Esophagus muscularis mucosa (tissue), 4 donors: ENCODE measurements at places on chromosomes 16 and 17. TPM values are rescaled to one million over a fixed set of nuclear protein-coding genes. Genes with fewer than 3 reads are reported as not detected.
A peak's percentile ranks its signal among the peaks of the same experiment; 100 is the strongest.

DNA sequence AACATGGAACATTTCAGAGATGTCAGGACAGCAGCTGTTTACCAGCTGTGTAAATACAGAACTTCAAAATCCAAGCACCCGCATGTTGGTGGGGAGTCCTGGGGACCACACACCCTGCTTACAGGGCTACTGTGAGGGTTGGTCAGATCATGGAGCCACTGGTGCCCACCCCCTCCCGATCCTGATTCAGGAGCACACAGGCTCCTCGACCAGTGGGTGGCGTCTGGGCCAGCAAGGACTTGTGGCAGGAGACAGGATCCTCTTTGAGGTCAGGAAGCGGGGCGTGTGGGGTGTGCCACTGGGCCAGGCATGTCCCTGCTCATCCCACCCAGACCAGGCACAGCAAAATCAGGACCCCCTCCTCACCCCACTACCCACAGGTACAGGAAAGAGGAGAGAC is 83.6 kb downstream of the SDK2 start:
- no peaks in the 10 kb centered on the region for H3K36me3 ChIP-seq
- H3K27me3 ChIP-seq = no peaks in the 10 kb centered on the region
- DNase-seq = no peak
- H3K4me3 ChIP-seq = no peak overlapping the region

DNA sequence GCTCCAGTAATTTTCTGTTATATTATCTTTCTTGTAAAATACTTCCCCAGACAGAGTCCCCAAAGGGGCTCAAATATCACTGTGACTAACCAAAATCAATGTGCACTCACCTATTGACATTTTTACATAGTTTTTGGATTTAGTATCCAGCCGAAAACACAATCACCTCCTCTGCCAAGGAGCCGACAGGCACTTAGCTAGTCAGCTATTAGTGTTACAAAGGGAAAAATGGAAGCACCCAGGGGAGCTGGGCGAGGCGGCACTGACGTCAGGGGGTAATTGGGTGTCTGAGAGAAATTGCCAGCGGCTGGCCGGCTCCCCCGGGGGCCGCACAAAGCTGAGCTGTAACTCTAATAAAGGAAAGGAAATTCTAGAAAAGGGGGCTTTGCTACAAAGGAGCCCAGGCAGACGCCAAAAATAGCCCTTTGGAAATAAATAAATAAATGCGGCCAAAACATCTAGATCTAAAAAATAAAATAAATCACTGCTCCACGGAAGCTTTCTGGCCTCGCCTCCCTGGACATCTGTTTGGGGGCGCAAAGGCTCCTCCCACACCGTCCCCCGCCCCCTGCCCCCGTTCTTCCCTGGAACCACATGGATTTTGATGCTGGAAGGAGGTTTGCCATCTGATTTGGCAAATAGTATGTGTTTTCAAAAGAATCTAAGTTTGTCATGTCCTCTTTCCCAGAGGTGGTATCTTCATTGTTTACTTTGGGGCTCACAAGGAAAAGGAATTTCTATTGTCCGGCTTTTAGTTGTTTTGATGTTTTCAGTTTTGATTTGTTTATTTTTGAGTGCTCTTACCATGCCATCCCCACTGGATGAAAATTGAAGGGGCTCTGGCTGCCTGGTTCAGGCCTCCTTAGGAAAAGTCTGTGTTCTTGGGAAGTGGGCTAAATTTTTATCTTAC is 156.7 kb downstream of the ZNF423 start:
- no peaks in the 10 kb centered on the region for H3K27me3 ChIP-seq
- DNase-seq = no peak
- H3K27ac ChIP-seq = peak overlapping the region; percentile 75
- peak overlapping the region; percentile 22 for H3K4me3 ChIP-seq
- no peaks in the 10 kb centered on the region for H3K36me3 ChIP-seq

Gene PRRT2
- total RNA-seq = 9.5 TPM

Gene CHTF18
- total RNA-seq = 3.3 TPM

Gene TAT
- not detected for total RNA-seq

- H3K36me3 ChIP-seq = no peaks in the 10 kb centered on the region
- no peaks in the 10 kb centered on the region for H3K4me1 ChIP-seq
Observed at GRCh38 chr16:62883509-62883908, 847.3 kb upstream of the CDH8 start.

DNA sequence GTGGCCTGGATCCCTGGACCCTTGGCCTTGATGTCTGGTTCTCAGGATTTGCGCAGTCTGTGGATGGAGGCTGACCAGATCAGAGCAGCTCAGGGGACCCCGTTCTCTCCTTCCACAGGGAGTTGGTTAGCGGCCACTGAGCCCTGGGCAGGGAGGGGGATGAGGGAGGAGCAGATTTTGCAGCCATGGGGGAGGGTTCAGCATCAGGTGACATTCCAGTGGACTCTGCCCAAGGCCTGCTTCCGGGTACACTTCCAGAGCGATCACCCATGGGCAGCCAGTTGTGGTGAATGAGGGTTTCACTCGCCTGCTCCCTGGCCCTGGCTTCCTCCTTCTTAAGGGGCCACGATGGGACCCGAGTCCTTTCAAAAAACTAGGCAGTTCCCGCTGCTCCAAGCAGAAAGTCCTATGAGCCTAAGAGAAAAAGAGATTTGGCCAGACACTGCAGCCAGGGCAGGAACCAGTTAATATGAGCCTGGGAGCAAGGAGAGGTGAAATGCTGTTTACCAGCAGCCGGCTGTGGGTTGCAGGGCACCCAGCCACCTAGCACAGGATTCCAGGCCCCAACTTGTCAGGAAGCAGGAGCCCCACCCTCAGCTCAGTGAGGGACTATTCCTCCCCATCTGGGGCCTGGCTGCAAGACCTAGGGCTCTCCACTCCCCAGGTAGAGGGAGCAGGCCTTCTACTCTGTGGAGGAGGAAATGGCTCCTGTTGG is 4.7 kb upstream of the GPRC5C start:
- DNase-seq = no peak
- H3K27me3 ChIP-seq = peaks cover 21% of the 10 kb centered on the region
- H3K27ac ChIP-seq = no peak overlapping the region
- H3K4me1 ChIP-seq = peaks cover 26% of the 10 kb centered on the region
- no peak overlapping the region for H3K4me3 ChIP-seq

GRCh38 chr16:87834668-87835473 is 34.4 kb downstream of the SLC7A5 start:
- peak overlapping the region; percentile 60 for H3K27ac ChIP-seq
- H3K36me3 ChIP-seq = peaks cover 11% of the 10 kb centered on the region
- peaks cover 7% of the 10 kb centered on the region for H3K4me1 ChIP-seq
- H3K4me3 ChIP-seq = no peak overlapping the region
- no peaks in the 10 kb centered on the region for H3K27me3 ChIP-seq

- H3K27me3 ChIP-seq = no peaks in the 10 kb centered on the region
- peak overlapping the region; percentile 97 for H3K4me3 ChIP-seq
- peak overlapping the region; percentile 85 for H3K27ac ChIP-seq
Observed at GRCh38 chr17:76453431-76453743, 435 bp upstream of the UBE2O start.

- H3K27me3 ChIP-seq = no peaks in the 10 kb centered on the region
- H3K4me1 ChIP-seq = peaks cover 61% of the 10 kb centered on the region
- H3K36me3 ChIP-seq = no peaks in the 10 kb centered on the region
- H3K27ac ChIP-seq = peak overlapping the region; percentile 96
- no peak overlapping the region for H3K4me3 ChIP-seq
Observed at GRCh38 chr16:73051226-73051625, 3.3 kb upstream of the ZFHX3 start.

DNA sequence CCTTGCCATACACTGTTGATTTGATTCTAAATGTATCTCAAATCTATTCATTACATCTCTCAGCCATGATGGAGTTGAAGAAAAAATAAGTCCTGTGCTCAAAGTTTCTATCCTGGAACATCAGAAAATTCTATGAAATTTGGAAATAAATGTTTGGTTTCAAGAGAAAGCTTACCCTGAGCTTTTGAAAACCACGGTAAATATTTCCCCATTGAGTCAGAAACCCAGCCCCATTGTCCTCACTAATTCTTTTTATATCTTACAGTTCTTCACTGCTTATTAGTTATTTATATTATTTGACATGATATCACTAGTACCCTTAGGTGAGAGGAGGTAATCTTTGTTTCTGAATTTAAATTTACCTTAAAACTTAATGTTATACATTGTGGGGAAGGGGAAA is 128.5 kb downstream of the MRTFB start:
- H3K4me3 ChIP-seq = no peak overlapping the region
- DNase-seq = no peak
- H3K27ac ChIP-seq = no peak overlapping the region
- no peaks in the 10 kb centered on the region for H3K36me3 ChIP-seq

- DNase-seq = no peak
- H3K27me3 ChIP-seq = peaks cover 10% of the 10 kb centered on the region
- no peaks in the 10 kb centered on the region for H3K4me1 ChIP-seq
- H3K36me3 ChIP-seq = peaks cover 19% of the 10 kb centered on the region
Observed at GRCh38 chr16:2953706-2954627, 10.1 kb upstream of the KREMEN2 start.

Gene MT1A
- not detected for total RNA-seq

- no peak within 1 kb of the TSS for H3K27ac ChIP-seq
- no peak for DNase-seq
- H3K4me3 ChIP-seq = no peak within 1 kb of the TSS
- H3K4me1 ChIP-seq = no peaks in the 10 kb centered on the region
- peaks cover 4% of the 10 kb centered on the region for H3K27me3 ChIP-seq
Observed at GRCh38 chr16:24255456-24256371, at the start of gene CACNG3. CACNG3 (plus strand) TSS chr16:24256335; CDS start chr16:24256755, 420 bp downstream.

- no peak overlapping the region for H3K4me3 ChIP-seq
- DNase-seq = no peak
- no peaks in the 10 kb centered on the region for H3K4me1 ChIP-seq
- H3K36me3 ChIP-seq = peaks cover 93% of the 10 kb centered on the region
- H3K27me3 ChIP-seq = no peaks in the 10 kb centered on the region
- no peak overlapping the region for H3K27ac ChIP-seq
Observed at GRCh38 chr17:18291718-18292540, 22.9 kb downstream of the TOP3A start.

GRCh38 chr16:65622151-65622550 is 500.3 kb upstream of the CDH11 start:
- H3K4me3 ChIP-seq = no peak overlapping the region
- DNase-seq = no peak
- H3K4me1 ChIP-seq = no peaks in the 10 kb centered on the region
- H3K27me3 ChIP-seq = no peaks in the 10 kb centered on the region
- no peaks in the 10 kb centered on the region for H3K36me3 ChIP-seq

Gene TMEM88
- 39.4 TPM for total RNA-seq

Gene PDILT
- not detected for total RNA-seq

DNA sequence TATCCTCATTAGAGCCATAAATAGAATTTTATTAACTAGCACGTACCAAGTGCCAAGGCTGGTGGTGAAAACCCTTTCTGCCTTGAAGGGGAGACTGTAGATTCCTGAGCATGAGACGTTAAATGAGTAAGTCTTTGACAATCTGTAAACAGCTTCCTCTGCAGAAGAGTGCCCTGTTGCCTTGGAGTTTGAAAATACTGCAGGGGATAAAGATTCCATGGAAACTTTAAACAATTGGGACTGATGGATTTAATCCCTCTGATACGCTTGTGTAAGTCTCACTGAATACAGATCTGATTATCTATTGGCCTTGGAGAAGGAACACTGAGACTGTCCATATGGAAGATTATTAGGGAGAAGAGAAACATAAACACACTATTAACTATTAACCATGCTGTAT is 1053.4 kb upstream of the RBFOX1 start:
- H3K4me1 ChIP-seq = no peaks in the 10 kb centered on the region
- H3K27ac ChIP-seq = no peak overlapping the region
- DNase-seq = no peak
- no peaks in the 10 kb centered on the region for H3K27me3 ChIP-seq
- no peak overlapping the region for H3K4me3 ChIP-seq

Gene IL21R
- total RNA-seq = 0.17 TPM

- no peaks in the 10 kb centered on the region for H3K27me3 ChIP-seq
- no peaks in the 10 kb centered on the region for H3K4me1 ChIP-seq
- H3K27ac ChIP-seq = no peak overlapping the region
- no peak for DNase-seq
- H3K4me3 ChIP-seq = no peak overlapping the region
- no peaks in the 10 kb centered on the region for H3K36me3 ChIP-seq
Observed at GRCh38 chr17:79454826-79455225, 156.0 kb downstream of the RBFOX3 start.

Gene CCL14
- 54.3 TPM for total RNA-seq

GRCh38 chr16:58306327-58306726 is 11.5 kb upstream of the PRSS54 start:
- no peaks in the 10 kb centered on the region for H3K36me3 ChIP-seq
- no peaks in the 10 kb centered on the region for H3K27me3 ChIP-seq
- H3K4me1 ChIP-seq = no peaks in the 10 kb centered on the region
- no peak overlapping the region for H3K27ac ChIP-seq

GRCh38 chr16:4500272-4500671 is 24.1 kb downstream of the HMOX2 start:
- H3K27ac ChIP-seq = peak overlapping the region; percentile 57
- peaks cover 30% of the 10 kb centered on the region for H3K4me1 ChIP-seq
- no peaks in the 10 kb centered on the region for H3K36me3 ChIP-seq
- no peaks in the 10 kb centered on the region for H3K27me3 ChIP-seq

GRCh38 chr16:77211880-77212740 is 12.9 kb downstream of the SYCE1L start:
- no peaks in the 10 kb centered on the region for H3K27me3 ChIP-seq
- no peak for DNase-seq

Gene ZDHHC7
- total RNA-seq = 55.9 TPM

GRCh38 chr17:30173649-30174048 is 57.0 kb downstream of the NSRP1 start:
- DNase-seq = no peak
- no peak overlapping the region for H3K27ac ChIP-seq
- no peak overlapping the region for H3K4me3 ChIP-seq
- no peaks in the 10 kb centered on the region for H3K4me1 ChIP-seq

Gene TRPV2
- total RNA-seq = 19.1 TPM

DNA sequence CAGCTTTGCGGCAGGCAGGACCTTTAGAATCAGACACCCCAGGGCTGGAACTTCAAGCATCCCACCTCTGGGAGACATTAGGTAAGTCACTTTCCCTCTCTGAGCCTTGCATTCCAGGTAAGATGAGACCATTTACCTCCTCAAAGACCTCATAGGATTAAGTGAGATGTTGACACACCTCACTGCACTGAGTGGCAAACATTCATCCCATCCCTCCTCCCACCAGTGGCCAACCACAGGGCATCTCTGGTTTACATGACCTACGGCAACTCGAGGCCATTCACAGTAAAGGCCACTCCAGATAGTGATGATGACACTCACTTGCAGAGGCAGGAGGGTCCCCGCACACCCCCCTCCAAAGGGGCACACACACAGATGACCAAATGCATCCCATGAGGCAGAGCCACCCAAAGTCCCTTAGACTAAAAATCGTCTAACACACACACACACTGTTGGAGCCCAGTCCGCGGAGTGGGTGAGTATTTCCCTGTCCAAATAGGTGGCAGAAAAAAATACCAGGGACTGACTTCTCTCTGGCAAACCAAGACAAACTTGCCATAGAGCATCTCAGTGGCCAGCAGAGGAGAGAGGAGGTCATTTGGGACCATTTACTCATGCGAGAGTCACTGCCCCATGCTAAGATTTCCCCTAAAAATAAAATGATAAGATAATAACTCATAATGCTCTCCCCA is 454.9 kb downstream of the SOX9 start:
- no peak overlapping the region for H3K4me3 ChIP-seq
- H3K27ac ChIP-seq = no peak overlapping the region
- H3K4me1 ChIP-seq = no peaks in the 10 kb centered on the region
- H3K27me3 ChIP-seq = no peaks in the 10 kb centered on the region
- H3K36me3 ChIP-seq = no peaks in the 10 kb centered on the region

- H3K27me3 ChIP-seq = no peaks in the 10 kb centered on the region
- H3K27ac ChIP-seq = no peak overlapping the region
- no peak overlapping the region for H3K4me3 ChIP-seq
- H3K36me3 ChIP-seq = no peaks in the 10 kb centered on the region
Observed at GRCh38 chr16:1469693-1470201, 5.1 kb downstream of the CLCN7 start.

Gene MEOX1
- total RNA-seq = 16.1 TPM

Gene CDRT4
- 1.6 TPM for total RNA-seq

Gene WFIKKN2
- 0.71 TPM for total RNA-seq
